Caco-2 (cell line): ENCODE measurements at places on chromosomes 6 and 20.

GRCh38 chr6:108117427-108118358 is 43.2 kb upstream of the OSTM1 start:
- DNase-seq, result peak; percentile 58
- no peaks in the 10 kb centered on the region for H3K4me1 ChIP-seq
- H3K27me3 ChIP-seq, result no peaks in the 10 kb centered on the region
- H3K4me3 ChIP-seq, result peak overlapping the region; percentile 49
- H3K27ac ChIP-seq, result no peak overlapping the region

- no peak for DNase-seq
- no peak overlapping the region for H3K27ac ChIP-seq
- no peak overlapping the region for H3K4me3 ChIP-seq
- no peaks in the 10 kb centered on the region for H3K36me3 ChIP-seq
- no peaks in the 10 kb centered on the region for H3K27me3 ChIP-seq
- no peaks in the 10 kb centered on the region for H3K4me1 ChIP-seq
Measured at GRCh38 chr6:105779110-105779509, 307.0 kb upstream of the PRDM1 start.

DNA sequence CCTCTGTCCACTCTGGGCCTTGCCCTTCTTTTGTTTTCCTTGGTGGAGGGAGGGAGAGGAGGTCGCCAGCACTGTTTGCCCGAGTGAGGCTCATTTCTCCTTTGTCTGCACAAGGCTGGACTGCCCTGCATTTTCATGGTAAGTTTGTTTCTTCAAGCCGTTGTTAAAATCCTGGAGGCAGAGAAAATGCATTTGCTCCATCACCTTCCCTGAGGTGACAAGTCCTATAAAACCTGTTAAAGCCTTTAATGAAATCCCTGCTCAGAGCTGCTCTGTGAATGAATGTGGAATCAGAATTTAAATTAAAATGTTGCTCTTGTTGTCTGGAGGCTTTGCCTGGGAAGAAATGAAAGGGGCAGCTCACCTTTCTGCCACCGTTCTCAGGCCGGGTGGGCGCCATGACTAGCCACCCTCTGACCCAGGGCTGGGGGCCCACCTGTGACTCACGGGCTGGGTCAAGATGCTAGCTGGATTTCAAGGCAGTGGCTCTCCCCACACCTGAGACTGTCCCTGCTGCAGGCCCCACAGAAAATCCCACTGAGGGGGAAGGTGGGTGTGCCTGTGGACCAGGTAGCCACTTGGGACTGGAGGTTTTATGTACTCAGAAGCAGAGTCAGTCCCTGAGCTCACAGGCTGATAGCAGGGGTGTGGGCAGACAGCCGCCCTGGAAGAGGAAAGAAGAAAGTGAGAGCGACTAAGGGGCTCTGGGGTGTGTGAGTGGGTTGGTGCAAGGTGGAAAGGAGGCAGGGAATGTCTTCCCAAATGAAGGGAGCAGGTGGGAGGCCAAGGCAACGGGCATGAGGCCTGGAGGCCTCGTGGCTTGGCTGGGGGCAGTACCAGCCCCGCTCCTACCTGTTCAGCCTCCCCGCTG is 24.0 kb upstream of the MYT1 start:
- H3K4me1 ChIP-seq, result no peaks in the 10 kb centered on the region
- H3K27ac ChIP-seq, result no peak overlapping the region
- no peak for DNase-seq

GRCh38 chr6:108998485-108998884 is 96.2 kb downstream of the SESN1 start:
- no peaks in the 10 kb centered on the region for H3K27me3 ChIP-seq
- DNase-seq, result no peak
- peaks cover 20% of the 10 kb centered on the region for H3K4me1 ChIP-seq
- H3K4me3 ChIP-seq, result no peak overlapping the region

- no peaks in the 10 kb centered on the region for H3K27me3 ChIP-seq
- H3K4me1 ChIP-seq, result no peaks in the 10 kb centered on the region
- no peak overlapping the region for H3K4me3 ChIP-seq
Measured at GRCh38 chr20:13567663-13568062, 71.1 kb downstream of the TASP1 start.

DNA sequence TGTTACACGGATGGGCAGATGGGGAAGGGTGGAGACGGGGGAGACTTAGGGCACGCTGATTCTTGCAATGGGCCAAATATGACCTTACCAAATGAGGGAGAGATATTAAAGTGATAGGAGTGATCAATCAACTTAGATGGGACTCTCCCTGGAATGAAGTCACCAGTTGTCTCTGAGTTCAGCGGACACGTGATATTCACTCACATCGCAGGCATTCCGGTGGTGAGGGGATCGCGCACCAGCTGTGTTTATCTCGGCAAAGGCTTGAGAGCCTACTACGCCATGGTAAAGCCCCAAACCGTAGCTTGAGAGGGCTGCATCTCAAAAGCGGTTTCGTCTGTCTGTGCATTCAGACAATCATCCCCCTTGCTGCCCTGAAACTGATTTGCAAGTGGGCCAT is 5.5 kb downstream of the BMP7 start:
- no peak overlapping the region for H3K4me3 ChIP-seq
- no peak overlapping the region for H3K27ac ChIP-seq
- H3K4me1 ChIP-seq, result peaks cover 39% of the 10 kb centered on the region
- H3K27me3 ChIP-seq, result no peaks in the 10 kb centered on the region

DNA sequence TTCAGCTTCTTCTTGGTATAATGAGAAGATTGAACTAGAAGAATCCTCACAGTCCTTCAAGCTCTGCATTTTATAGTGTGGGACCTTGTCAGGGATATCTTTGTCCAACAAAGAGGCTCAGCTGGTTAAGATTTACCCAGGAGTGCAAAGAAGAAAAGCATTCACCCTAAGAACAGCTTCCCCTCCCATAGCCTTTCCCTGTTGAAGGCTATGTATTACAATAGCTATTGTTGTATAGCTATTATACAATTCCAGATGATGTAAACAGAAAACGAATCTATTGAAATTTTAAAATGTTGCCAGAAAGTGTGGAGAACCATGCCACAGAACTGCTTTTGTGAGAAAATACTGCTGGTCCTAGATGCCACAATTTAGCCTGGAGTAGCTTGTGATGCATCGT is 85.5 kb upstream of the CNKSR3 start:
- H3K4me1 ChIP-seq, result no peaks in the 10 kb centered on the region
- no peaks in the 10 kb centered on the region for H3K36me3 ChIP-seq
- H3K4me3 ChIP-seq, result no peak overlapping the region
- no peaks in the 10 kb centered on the region for H3K27me3 ChIP-seq
- DNase-seq, result no peak

DNA sequence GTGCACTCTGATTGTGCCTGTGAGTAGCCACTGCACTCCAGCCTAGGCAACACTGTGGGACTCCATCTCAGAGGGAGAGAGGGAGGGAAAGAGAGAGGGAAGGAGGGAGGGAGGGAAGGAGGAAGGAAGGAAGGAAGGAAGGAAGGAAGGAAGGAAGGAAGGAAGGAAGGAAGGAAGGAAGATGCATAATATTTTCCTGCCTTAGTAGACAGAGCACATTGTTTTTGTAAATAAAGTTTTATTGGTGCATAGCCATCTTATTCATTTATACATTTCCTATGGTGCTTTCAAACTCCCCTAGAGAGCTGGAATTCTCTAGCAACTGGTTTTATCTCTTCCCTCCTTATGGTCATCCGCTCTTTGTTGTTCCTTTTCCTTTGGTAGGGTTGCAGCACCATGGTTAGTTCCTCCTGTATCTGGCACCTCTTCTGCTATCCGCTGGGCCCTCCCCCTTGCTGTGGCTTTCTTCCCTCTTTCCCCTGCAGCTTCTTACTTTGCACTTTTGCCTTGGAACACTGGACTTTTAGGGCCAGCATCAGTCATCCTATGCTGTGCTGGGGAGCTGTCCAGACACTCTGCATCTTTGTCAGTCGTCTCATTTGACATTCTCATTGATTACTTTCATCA is 20.2 kb downstream of the GPR6 start:
- H3K27me3 ChIP-seq, result no peaks in the 10 kb centered on the region
- DNase-seq, result peak; percentile 4
- no peaks in the 10 kb centered on the region for H3K36me3 ChIP-seq
- no peaks in the 10 kb centered on the region for H3K4me1 ChIP-seq
- H3K4me3 ChIP-seq, result no peak overlapping the region

- peak overlapping the region; percentile 38 for H3K27ac ChIP-seq
- no peaks in the 10 kb centered on the region; the same call in 1 of the 2 replicates for H3K4me1 ChIP-seq
- H3K27me3 ChIP-seq, result no peaks in the 10 kb centered on the region
Measured at GRCh38 chr6:106869203-106869602, 105.3 kb downstream of the CD24 start.

DNA sequence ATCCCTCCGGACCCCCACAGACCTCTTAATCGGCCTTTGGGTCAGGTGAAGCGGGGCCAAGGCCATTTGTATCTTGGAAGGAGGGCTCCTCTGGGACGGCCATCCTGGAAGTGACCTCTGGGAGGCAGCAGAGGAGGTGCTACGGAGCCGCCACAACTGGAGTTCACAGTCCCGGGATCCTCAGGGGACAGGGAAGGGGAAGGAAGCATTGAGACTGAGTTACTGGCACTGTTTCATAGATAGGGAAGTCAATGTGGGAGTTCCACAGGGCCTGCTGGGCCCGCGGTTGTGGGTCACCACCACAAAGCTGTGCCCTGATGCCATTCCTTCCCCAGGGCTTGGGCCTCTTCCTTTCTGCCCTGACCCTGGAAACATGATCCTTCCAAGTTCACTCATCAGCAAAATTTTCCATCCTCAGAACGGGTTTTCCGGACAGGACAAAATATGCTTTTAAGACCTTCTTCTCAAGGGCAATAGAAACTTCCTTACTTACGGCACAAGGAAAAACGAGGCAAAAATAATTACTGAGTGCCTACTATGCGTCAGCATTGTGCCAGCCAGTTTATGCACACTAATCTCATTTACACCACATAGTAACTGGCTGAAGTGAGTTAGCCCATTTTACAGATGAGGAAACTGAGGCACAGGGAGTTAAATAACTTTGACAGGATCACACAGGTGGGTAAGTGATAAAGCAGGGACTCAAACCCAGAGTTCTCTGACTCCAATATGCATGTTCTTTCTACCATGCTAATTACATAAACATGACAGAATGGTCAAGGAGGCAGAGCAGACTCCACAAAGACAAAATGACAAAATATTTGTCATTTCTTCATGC is 143.8 kb downstream of the UNC5CL start:
- peak; percentile 77 for DNase-seq
- H3K4me3 ChIP-seq, result no peak overlapping the region
- H3K27ac ChIP-seq, result no peak overlapping the region
- no peaks in the 10 kb centered on the region for H3K27me3 ChIP-seq
- peaks cover 22% of the 10 kb centered on the region for H3K4me1 ChIP-seq
- no peaks in the 10 kb centered on the region for H3K36me3 ChIP-seq

DNA sequence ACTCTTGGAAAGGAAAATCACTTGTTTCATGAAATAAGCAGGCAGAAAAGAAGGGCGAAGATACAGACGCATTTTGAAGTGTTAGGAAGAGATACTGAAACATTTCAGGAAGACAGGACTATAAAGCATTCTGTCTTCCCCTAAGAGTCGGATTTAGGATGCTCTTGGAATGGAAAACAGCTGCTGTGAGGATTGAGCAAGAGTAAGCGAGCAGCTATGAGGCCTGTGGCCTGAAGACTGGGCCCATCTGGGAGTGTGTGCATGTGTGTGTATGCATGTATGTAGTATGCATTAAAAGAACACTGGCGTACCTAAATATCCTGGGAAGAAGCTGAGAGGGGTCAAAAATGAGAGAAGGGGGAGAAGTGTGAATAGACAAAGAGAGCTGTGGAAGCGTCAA is 83.6 kb downstream of the SIM1 start:
- H3K36me3 ChIP-seq, result no peaks in the 10 kb centered on the region
- no peaks in the 10 kb centered on the region for H3K4me1 ChIP-seq
- no peaks in the 10 kb centered on the region for H3K27me3 ChIP-seq
- H3K27ac ChIP-seq, result no peak overlapping the region

DNA sequence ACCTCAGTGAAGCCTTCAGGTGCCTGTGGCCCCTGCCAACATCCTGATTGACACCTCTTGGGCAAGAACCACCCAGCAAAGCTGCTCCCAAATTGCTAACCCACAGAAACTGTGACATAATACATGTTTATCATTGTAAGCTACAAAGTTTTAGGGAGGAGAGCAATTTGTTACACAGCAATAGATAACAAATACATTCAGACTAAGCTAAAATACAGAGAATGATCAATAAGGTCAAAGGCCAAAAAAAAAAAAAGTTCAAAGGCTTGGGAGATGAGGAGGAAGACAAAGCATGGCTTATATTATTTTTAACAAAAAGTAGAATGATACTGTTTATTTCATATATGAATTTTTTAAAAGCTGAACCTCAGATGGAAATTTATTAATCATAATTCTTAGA is 105.9 kb downstream of the ID4 start:
- no peak for DNase-seq
- no peak overlapping the region for H3K27ac ChIP-seq
- no peaks in the 10 kb centered on the region for H3K27me3 ChIP-seq
- H3K4me1 ChIP-seq, result no peaks in the 10 kb centered on the region
- no peak overlapping the region for H3K4me3 ChIP-seq
- no peaks in the 10 kb centered on the region for H3K36me3 ChIP-seq

DNA sequence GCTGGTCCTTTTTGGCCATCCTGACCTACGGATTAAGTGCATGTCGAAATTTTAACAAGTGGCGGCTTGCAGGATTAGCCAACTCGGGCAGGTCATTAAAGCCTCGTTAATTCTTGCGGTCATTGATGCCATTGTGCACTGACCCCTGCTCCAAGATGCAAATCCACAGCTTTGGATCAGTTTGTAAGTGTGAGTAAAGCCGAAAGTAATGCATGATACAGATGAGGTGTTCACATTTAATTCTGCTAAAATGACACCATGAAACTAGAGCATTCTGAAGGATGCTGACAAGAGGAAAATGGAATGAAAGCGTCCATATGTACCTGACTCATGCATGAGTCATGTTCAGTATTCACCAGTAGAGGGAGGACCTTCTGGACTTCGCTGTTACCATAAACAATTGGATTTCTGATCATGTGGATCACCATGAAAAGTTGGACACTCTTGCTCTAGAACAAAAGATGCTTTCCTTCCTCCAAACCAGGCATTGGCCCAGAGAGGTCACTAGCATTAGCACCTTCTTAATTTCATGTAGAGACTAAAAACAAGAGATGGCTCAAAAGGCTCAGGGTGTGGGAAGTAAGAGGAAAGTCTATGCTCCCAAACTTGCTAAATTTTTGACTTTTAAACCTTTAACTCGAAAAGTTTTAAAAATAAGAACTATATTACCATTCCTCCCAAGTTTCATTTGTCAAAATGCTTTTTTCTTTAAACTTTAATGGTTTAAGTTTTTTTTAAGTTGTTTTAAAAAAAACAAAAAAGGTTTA is 48.0 kb downstream of the MUC22 start:
- no peak overlapping the region for H3K4me3 ChIP-seq
- H3K27ac ChIP-seq, result no peak overlapping the region
- no peaks in the 10 kb centered on the region for H3K4me1 ChIP-seq
- H3K36me3 ChIP-seq, result no peaks in the 10 kb centered on the region
- DNase-seq, result no peak
- no peaks in the 10 kb centered on the region for H3K27me3 ChIP-seq

DNA sequence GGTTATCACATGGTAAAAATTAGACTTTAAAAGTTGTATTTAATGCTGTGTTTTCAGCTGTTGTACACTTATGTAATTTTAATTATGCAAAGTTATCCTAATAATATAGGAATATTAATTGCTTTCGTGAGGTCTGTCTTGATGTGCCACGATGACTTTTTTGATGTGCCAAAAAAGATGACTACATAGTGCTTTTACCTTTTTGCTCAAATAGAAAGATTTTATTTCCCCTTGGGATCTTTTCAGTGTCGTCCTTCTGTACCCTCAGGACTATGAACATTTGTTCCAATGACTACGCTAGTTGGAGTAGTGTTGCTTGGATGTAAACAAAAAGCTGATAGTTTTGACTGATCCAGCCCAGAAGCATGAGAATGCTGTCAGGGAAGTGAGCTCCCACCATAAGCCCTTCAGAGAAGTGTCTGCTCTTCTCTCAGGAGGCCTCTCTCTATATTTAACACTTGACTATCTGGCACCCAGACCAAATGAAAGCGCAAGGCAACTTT is 1.2 kb upstream of the CD164 start:
- H3K27ac ChIP-seq, result peak overlapping the region; percentile 99
- no peaks in the 10 kb centered on the region for H3K36me3 ChIP-seq
- H3K4me3 ChIP-seq, result peak overlapping the region; percentile 92
- peaks cover 22% of the 10 kb centered on the region for H3K4me1 ChIP-seq
- DNase-seq, result no peak
- H3K27me3 ChIP-seq, result no peaks in the 10 kb centered on the region
